ENCODE measurements at places on chromosomes 3 and 15. TPM values are rescaled to one million over a fixed set of nuclear protein-coding genes. Genes with fewer than 3 reads are reported as not detected.

Gene CHRD
- 9.2 TPM for total RNA-seq

Gene ZNF80
- total RNA-seq, result not detected

Gene AHSG
- not detected for total RNA-seq

DNA sequence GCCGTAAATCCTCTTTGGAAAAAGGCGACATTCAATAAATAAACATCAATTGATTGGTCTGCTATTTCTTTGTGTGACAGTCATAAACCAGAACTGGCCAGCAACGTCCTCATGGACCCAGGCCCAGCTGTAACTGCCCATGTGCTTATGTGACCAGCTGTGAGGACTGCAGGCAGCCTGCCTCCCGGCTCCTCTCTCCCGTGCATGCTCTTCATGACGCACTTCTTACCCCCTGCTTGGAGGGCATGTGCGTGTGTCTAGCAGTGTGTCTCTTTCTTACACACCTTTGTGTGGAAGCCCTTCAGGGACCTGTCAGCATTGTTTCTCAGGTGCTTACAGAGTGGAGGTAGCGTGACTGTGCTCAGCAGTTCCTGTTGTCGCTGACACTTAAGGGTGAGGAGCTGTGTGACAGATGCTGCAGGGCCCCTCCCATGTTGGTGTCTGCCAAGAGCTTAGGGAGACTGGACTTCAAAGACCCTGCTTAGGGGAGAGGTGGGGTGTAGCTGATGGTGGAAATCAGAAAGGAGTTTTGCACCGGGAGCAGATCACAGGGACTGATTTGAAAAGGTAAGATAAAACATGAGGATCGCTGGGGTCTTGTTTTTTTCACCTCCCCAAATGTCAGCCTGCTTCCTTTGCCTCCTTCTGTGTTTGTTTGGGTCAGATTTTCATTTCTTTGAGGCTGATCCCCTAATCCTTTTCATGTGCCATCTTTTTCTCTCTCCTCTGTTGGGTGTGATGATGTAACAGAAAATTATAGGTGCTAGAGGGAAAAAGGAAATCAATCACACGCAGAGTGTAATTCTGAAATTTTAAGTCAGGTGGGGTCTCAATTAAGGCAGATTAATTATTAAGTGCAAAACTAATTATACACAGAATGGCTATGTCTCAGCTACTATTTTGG is 2.1 kb downstream of the PODXL2 start:
- H3K36me3 ChIP-seq, result no peaks in the 10 kb centered on the region
- DNase-seq, result peak; percentile 18
- no peak overlapping the region for H3K4me3 ChIP-seq
- H3K4me1 ChIP-seq, result peaks cover 14% of the 10 kb centered on the region
- H3K27ac ChIP-seq, result no peak overlapping the region

Gene MORC1
- total RNA-seq, result not detected

DNA sequence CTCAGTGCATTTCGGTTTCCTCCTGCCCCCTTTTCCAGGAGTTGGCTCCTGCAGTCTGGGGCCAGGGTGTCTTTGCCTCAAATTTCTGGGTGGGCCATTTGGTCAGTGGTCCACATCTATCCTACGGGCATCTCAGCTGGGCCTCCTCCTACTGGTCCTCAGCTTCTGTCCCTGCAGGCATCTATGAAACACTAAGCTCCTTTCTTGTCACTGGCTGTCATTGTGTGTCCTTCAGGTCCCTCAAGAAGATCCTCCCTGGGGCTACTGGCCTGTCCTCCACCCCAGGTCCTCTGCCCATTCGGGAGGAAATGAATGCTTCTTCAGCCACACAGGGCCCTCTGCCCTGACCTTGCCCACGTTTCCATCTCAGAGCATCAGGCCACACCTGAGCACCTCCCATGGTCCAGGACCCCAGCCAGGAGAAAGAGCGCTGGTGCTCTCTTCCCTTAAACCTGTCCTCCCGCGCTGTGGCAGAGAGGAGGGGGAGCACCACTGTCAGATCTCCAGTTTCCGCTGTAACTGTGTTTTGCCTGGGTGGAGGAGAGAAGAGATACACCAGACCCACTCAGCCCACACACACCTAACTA is 1.8 kb downstream of the PRR23E start:
- no peak overlapping the region for H3K27ac ChIP-seq
- no peaks in the 10 kb centered on the region for H3K27me3 ChIP-seq
- H3K4me3 ChIP-seq, result no peak overlapping the region
- no peaks in the 10 kb centered on the region for H3K36me3 ChIP-seq
- no peaks in the 10 kb centered on the region for H3K4me1 ChIP-seq
- no peak for DNase-seq

Gene INKA1
- total RNA-seq, result 1.8 TPM
